Ammon's horn (tissue), 1 donor: ENCODE measurements at places on chromosomes 12 and 14.

DNA sequence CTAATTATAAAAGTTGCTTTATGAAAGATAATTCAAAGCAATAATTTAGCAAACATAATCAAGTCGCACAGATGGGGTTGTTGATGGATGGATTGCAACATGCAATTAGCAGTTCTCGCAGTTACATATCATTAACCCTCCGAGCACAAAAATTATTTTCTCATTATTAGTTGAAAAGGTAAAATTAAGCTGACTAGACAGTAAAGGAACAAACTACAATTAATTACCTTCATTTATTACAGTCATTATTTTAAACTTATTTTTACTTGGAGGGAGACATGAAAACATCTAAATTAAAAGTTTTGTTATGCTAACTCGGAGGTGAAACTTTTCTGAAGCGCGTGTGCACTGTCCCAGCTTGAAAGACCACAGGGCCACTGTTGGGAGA, 146.9 kb downstream of the PHETA1 start:
- no peak for DNase-seq

- DNase-seq, result peak; percentile 85
These were observed 4.4 kb upstream of the NPAS3 start for GRCh38 chr14:32934073-32934880.

DNA sequence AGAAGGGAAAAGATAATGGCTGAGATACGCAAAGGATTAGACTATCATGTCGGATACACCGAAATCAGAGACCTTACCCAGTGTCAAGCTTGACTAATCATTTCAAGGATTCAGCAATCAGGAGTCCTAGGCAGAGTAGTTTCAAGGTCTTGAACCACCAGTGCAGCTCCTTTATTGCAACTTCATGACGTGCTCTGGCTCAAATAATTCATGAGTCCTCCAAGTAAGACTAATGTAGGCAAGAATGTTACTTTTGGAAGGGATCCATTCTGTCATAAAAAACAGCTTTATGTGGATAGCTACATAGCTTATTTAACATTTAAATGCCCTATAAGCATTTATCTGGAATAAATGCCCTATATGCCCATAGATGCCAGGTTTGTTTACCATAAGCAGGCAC, 123.2 kb downstream of the LMO3 start:
- DNase-seq, result no peak

- no peak for DNase-seq
These were observed 152.3 kb upstream of the C14orf180 start for GRCh38 chr14:104427131-104427851.

GRCh38 chr14:63908667-63909264, 56.0 kb downstream of the SYNE2 start:
- no peak for DNase-seq

- DNase-seq, result peak; percentile 87
These were observed at the start of gene KCNMB4 for GRCh38 chr12:70365648-70366518. TSS of gene KCNMB4 (plus strand) at chr12:70366290. CDS start at chr12:70366735, 445 bp downstream.

- DNase-seq, result no peak
These were observed 55.6 kb downstream of the PITPNM2 start for GRCh38 chr12:123095078-123095881.

DNA sequence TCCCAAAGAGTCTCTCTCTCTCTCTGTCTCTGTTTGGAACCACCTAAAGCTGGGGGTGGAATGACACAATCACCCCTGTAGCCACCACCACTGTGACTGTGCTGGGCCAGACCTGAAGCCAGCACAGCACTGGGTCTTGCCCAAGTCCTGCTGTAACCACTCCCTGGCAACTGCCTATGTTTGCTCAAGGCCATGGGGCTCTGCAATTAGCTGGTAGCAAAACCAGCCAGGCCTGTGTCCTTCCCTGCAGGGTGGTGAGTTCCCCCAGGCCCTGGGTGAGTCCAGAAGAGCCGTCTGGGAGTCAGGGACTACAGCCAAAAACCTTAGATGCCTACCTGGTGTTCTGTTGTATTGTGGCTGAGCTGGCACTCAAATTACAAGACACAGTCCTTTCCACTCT, 50.8 kb downstream of the DGLUCY start:
- DNase-seq, result no peak

DNA sequence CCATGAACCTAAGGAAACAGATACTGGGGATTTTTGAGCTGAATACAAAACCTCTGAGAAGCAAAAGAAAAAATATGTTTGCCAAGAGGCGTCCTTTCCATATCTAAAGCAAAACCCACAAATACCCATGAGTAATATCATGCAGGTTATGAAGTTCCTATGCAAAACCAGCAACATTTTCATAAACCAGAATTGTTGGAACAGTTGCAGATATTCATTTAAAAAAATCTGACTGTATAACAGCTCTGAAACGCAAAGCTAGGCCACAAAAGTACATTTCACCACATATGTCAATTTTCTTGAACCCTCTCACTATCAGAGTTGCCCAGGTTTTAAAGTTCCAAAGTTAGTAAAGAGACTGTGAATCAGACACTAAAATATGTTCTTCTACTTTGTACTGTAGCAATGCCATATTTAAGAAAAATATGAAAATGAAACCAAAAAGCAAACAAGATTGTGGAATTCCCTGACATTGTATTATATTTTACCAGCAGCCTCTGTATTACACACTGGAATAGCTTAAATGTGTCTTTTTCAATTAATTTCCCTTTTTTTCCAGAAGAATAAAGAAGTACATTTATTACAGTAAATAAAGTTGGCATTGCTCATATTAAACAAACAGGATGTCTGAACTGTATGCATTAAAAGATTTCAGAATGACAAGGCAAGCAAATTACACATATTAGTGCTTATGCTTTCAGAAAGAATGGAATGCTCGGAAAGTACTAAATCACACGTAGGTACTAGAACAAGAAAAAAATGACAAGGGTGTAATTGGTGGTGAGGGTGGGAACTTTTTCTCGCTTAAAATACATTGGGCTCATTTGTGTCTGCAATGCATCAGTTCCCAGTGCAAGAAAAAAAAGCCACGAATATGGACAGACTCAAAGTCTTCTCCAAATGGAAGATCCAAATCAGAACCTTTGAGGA, 33.6 kb upstream of the HIF1A start:
- no peak for DNase-seq

DNA sequence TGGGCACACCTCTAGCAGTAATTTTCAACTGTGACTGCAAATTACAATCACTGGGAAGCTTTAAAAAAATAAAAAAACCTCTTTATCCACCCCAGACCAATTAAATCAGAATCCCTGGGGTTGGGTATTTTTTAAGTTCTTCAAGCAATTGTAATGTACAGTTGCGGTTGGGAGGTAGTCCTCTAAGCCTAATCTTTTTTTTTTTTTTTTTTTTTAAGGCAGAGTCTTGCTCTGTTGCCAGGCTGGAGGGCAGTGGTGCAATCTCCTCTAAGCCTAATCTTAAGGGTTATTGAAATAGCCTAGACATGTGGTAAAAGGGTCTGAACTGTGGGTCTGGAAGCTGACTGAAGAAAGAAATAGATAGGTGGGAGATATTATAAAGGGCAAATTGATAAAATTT, 230.5 kb downstream of the AKAP6 start:
- DNase-seq, result no peak

GRCh38 chr14:82126006-82126405, 592.4 kb upstream of the SEL1L start:
- no peak for DNase-seq

DNA sequence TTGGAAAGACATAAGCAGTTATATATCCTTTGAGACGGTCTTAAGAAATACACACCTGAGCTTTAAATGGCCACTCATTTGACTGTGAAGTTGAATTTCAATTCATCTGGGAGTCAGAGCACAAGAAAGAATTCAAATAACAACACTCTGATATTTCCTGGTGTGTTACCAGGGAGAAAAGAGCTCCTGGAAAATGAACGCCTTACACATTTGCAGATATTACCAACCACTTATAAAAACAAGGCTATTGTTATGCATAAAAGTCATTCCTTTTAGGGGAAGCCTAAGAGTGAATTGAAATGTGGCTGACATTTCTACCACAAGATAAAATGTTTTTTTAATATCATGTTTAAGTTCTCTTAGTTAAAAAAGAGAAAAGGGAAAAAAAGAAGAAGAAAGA, 229.2 kb upstream of the PLEKHG7 start:
- no peak for DNase-seq
